T-helper 17 cell (primary cell): ENCODE measurements at places on chromosomes 5 and 9. TPM values are rescaled to one million over a fixed set of nuclear protein-coding genes. Genes with fewer than 3 reads are reported as not detected.

MCIDAS gene
- total RNA-seq, result not detected

GLRA1 gene
- total RNA-seq, result not detected

GMCL2 gene
- not detected for total RNA-seq

GFM2 gene
- total RNA-seq, result 12.3 TPM

PCDHGA6 gene
- total RNA-seq, result 0.10 TPM

PLK2 gene
- total RNA-seq, result 24.3 TPM

C5orf58 gene
- total RNA-seq, result not detected

FOXD4L4 gene
- 0.15 TPM for total RNA-seq

ORM2 gene
- total RNA-seq, result not detected

PCDHGA4 gene
- not detected for total RNA-seq

NKD2 gene
- not detected for total RNA-seq

LRRTM2 gene
- 0.13 TPM for total RNA-seq

S100Z gene
- 1.5 TPM for total RNA-seq
